A375 (cell line): ENCODE measurements at places on chromosomes 11 and 22. TPM values are rescaled to one million over a fixed set of nuclear protein-coding genes. Genes with fewer than 3 reads are reported as not detected.

Gene MMP7
- total RNA-seq, result not detected in 2 replicates

Gene MYOD1
- total RNA-seq, result not detected in 2 replicates

Gene CCDC188
- total RNA-seq, result 3.2 and 3.3 TPM in 2 replicates

Gene MAP6
- 0.30 TPM in 1 of 2 replicates, not detected in the other for total RNA-seq

Gene CCDC89
- 0.08 TPM in 1 of 2 replicates, not detected in the other for total RNA-seq

Gene HSPB2
- not detected in 2 replicates for total RNA-seq

Gene BIRC3
- 1.4 and 1.9 TPM in 2 replicates for total RNA-seq

Gene RFPL1
- not detected in 2 replicates for total RNA-seq

Gene P2RX3
- not detected in 2 replicates for total RNA-seq

Gene P2RY2
- not detected in 2 replicates for total RNA-seq

Gene HORMAD2
- not detected in 2 replicates for total RNA-seq

Gene SPON1
- total RNA-seq, result 0.03 TPM in 1 of 2 replicates, not detected in the other

Gene RFPL3
- total RNA-seq, result not detected in 2 replicates

Gene CHRM1
- 0.30 and 0.56 TPM in 2 replicates for total RNA-seq

Gene SCGB2A2
- not detected in 2 replicates for total RNA-seq

Gene CYTH4
- total RNA-seq, result 0.32 and 2.7 TPM in 2 replicates

Gene FIBIN
- total RNA-seq, result not detected in 2 replicates

Gene SLC22A8
- not detected in 2 replicates for total RNA-seq

Gene NCR3LG1
- total RNA-seq, result 7.9 and 8.1 TPM in 2 replicates

Gene TP53I11
- total RNA-seq, result 0.60 and 2.1 TPM in 2 replicates

Gene SLC22A25
- not detected in 2 replicates for total RNA-seq

Gene CACNA1I
- not detected in 2 replicates for total RNA-seq

Gene GVQW3
- total RNA-seq, result 4.4 and 4.6 TPM in 2 replicates

Gene ANKK1
- 0.26 and 0.27 TPM in 2 replicates for total RNA-seq

Gene OR51E2
- 0.05 TPM in 1 of 2 replicates, not detected in the other for total RNA-seq

Gene OR5B2
- not detected in 2 replicates for total RNA-seq

Gene GALNT18
- total RNA-seq, result 4.6 and 5.1 TPM in 2 replicates

Gene LRRC56
- total RNA-seq, result 2.8 TPM in 2 replicates

Gene KCNQ1OT1
- total RNA-seq, result 2.0 and 2.3 TPM in 2 replicates

Gene EHD1
- 86.6 and 93.6 TPM in 2 replicates for total RNA-seq

Gene HIC2
- total RNA-seq, result 5.6 and 6.7 TPM in 2 replicates

Gene TLCD5
- 8.8 and 10.8 TPM in 2 replicates for total RNA-seq

Gene VPREB1
- total RNA-seq, result not detected in 2 replicates

Gene KCNJ1
- total RNA-seq, result not detected in 2 replicates

Gene LARGE1
- 1.4 TPM in 2 replicates for total RNA-seq

Gene RAB36
- 3.6 and 3.7 TPM in 2 replicates for total RNA-seq

Gene MEI1
- 0.11 TPM in 1 of 2 replicates, not detected in the other for total RNA-seq

Gene OR56A1
- total RNA-seq, result not detected in 2 replicates

Gene FOLR3
- not detected in 2 replicates for total RNA-seq

Gene FGF3
- not detected in 2 replicates for total RNA-seq

Gene CCDC116
- total RNA-seq, result not detected in 2 replicates

Gene TOM1
- 17.9 and 19.0 TPM in 2 replicates for total RNA-seq

Gene MLC1
- 0.04 and 0.34 TPM in 2 replicates for total RNA-seq

Gene KRTAP5-11
- not detected in 2 replicates for total RNA-seq

Gene DPAGT1
- total RNA-seq, result 25.1 and 54.7 TPM in 2 replicates

Gene VWCE
- total RNA-seq, result 0.94 and 1.9 TPM in 2 replicates
